ENCODE measurements at places on chromosomes 6 and 20.
A peak's percentile ranks its signal among the peaks of the same experiment; 100 is the strongest.

GRCh38 chr6:43948527-43949485 lies 178.4 kb downstream of the MRPL14 start:
- DNase-seq: peak; percentile 78

DNA sequence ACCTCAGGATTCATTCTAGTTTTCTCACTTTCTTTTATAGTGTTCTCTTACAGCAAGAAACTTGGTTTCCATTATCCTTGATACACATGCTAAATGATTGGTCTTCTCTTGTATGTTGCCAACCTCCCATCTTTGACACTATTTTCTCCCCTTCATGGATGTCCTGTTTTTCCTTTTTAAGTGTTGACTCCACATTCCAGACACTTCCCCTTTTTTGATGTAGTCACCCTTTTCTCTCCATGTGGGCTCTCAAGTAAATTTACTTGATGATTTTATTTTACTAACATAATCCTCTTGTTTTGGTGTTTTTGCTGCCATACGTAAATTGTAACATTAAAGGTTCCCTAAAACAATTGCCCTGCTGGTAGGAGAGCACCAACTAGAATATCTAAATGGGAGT lies 148.1 kb downstream of the ZFAND3 start:
- no peak for DNase-seq

DNA sequence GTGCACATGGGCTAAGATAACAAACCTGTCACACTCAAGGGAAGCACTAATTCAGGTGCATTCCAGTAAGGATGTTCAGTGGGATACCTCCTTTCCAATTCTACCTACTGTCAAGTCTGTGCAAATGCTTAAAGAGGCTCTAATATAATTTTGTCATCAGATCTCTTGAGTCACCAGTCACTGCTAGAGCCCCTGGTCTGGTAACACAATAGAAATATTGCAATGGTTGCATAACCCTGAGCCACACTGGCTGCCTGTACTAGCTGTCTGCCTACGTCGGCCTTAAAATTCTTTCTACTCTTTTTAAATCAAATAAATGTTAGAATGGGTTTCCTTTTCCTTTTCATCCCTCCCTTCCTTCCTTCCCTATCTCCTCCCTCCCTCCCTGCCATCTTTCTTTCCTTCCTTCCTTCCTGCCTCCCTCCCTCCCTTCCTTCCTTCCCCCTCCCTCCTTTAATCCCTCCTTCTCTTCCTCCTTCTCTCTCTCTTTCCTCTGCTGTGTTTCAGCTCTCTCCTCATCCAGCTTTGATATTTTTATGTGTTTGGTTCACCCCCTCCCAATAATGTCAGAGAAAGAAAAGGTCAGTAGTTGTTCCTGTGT lies 28.1 kb upstream of the OLIG3 start:
- peak; percentile 12 for DNase-seq

GRCh38 chr20:58906894-58907293 lies 54.4 kb downstream of the GNAS start:
- peak; percentile 88 for DNase-seq

DNA sequence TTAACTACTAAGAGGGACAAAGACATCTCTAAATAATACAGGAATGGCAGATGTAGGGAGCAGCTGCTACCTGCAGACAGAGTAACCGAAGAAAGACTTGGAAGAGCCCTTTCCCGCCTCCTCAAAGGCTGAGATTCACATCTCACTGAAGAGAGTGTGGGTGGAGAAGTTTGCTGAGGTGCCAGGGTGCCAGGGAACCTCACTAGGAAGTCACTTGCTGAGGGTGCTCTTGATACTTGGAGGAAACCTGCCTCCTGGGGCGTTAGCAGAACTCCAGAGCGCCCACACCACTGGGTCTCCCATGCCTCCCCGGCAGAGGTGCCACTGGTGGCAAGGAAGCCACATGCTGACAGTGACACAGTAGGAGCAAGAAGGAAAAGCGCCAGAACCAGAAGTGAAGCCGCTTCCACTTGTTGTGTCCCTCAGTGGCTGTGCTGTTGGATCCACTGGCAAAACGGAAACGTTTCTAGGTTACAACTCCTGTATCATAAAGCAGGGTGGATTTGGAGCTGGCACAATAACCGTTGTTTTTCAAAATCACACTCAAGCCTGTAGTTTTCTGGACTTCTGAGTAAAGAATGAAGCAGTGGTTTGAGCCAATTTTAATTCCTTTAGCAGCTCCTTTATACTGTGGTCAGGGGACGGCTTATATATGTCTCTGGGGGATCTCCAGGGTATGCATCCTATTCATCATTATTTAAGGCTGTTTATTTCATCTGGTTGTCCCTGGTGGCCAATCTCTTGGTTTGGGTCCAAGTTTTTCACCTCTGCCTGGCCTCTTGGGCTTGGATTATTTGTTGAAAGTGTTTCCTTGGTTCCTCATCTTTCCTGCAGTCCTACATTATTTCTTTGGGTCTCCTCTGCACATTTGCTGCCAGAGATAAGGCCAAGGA lies 64.5 kb downstream of the CDC5L start:
- DNase-seq: peak; percentile 23

DNA sequence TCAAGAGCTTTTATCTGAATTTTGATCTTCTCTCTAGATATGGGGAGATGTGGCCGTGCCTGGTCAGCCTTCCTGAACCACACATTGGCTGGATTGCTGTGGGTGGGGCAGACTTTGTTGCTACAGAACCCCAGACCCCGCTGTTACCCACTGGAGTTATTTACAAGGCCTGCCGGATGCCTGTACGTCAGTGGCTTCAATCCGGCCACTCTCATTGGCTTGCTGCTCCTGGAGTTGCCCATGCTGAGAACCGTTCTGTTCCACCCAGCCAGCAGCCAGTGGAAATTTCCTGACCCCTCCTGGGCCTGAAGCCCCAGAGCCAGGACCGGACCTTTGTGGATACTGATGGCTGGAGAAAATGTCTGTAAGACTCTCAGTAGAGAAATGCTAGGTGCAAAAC lies 101.9 kb downstream of the TFAP2C start:
- no peak for DNase-seq

- peak; percentile 36 for DNase-seq
These were observed 1326.3 kb upstream of the GJE1 start for GRCh38 chr6:140806431-140806830.

- no peak for DNase-seq
These were observed 76.8 kb downstream of the MAFB start for GRCh38 chr20:40612247-40612646.

DNA sequence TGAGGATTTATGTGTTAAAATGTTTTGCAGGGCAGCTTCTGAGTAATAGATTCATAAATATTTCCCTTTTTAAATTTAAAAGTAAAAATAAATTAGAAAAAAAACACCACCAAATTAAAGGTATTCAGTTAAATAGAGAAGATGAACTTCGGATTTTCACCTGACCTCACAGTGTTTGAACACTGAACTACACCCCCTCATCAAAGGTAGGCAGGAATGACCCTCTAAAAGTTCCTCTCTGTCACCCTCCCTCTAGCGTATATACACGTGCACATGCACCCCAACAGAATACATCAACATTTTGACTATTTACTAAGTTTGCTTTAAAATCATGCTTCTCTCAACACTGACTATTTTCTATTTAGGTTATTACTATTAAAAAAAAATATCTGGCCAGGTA lies 528.3 kb downstream of the QKI start:
- no peak for DNase-seq

GRCh38 chr20:61118429-61119224 lies 133.4 kb upstream of the CDH4 start:
- DNase-seq: peak; percentile 61

GRCh38 chr6:168507297-168507696 lies 66.3 kb downstream of the SMOC2 start:
- DNase-seq: no peak

DNA sequence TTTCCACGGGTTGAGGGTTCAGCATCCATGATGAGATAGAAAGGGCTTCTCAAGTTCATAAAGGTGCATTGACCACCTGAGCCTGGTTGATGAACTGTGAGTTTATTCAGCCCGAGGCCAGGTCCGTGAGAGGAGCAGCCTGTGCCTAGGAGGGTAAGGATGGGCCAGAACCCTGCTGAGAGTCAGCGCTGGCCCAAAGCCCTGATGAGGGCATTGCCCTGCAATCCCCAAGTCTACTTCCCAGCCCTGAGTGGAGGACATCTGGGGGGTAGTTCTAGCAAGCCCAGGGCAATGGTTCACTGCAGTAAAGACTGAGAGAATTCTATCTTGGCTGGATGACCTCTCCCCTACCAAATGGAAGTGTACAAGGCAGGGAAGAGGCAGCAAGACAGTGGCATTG lies 123.3 kb upstream of the NXT1 start:
- no peak for DNase-seq

- no peak for DNase-seq
These were observed 241.6 kb downstream of the PTPRK start for GRCh38 chr6:128278836-128279235.

DNA sequence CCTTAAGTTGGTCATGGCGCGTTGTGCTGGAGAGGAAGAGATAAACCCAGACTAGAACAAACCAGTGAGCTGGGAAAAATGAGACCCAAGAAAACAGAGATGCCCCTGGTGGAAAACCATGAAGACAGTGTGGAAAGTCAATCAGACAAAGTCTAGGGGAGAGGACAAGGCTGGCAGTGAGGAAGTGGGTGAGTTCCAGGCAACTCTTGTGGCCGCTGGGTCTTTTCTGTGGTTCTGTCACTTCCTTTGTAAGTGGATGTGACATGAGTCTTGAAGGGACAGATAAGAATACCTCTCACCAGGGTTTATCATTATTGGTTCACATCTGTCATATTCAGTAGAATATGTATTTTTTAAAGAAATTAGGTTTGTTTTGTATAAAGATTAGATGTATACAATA lies 738.4 kb downstream of the DHX35 start:
- no peak for DNase-seq

DNA sequence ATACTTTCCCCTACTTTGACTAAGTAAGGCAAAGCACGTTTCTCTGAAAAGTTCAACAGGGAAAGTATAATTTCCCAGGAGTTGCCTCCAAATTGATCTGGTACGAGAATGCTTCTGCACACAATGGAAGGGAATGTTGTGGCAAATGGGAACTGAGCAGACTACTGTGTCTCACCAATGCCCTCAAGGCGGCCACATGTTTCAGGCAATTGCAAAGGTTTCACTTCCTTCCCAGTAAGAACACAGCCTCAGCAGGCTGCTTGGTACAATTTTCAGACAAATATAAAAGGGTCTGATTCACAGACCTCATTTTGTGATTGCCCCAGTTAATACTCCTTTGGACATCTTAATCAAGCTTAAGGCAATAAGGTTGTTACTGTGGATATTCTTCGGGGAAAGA lies 71.2 kb downstream of the KIAA0319 start:
- peak; percentile 26 for DNase-seq

- no peak for DNase-seq
These were observed 36.0 kb downstream of the ZNF311 start for GRCh38 chr6:28969129-28969528.

GRCh38 chr6:9711365-9711764 lies 703.5 kb downstream of the TFAP2A start:
- DNase-seq: no peak

DNA sequence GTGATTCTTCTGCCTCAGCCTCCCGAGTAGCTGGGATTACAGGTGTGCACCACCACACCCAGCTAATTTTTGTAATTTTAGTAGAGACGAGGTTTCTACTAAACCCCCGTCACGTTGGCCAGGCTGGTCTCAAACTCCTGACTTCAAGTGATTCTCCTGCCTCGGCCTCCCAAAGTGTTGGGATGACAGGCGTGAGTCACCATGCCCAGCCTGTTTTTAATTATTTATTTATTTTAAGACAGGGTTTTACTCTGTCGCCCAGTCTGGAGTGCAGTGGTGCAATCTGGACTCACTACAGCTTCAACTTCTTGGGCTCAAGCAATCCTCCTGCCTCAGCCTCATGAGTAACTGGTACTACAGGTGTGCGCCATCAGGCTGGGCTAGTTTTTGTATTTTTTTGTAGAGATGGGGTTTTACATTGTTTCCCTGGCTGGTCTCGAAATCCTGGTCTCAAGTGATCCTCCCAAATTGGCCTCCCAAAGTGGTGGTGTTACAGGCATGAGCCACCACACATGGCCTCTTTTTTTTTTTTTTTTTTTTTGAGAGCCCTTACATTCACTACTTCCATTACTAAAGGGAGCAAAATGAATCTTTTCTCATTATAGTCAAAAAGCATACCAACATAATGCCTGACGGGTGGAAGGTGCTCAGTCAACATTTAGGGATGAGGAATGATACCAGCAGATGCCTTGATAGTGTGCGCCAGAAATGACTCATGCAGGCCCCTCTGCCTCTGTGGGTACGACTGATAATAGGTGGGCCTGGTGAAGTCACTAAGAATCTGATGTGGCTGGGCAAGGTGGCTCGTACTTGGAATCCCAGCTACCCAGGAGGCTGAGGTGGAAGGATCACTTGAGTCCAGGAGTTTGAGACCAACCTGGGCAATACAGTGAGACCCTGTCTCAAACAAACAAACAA lies 17.8 kb upstream of the RALGAPB start:
- DNase-seq: no peak

DNA sequence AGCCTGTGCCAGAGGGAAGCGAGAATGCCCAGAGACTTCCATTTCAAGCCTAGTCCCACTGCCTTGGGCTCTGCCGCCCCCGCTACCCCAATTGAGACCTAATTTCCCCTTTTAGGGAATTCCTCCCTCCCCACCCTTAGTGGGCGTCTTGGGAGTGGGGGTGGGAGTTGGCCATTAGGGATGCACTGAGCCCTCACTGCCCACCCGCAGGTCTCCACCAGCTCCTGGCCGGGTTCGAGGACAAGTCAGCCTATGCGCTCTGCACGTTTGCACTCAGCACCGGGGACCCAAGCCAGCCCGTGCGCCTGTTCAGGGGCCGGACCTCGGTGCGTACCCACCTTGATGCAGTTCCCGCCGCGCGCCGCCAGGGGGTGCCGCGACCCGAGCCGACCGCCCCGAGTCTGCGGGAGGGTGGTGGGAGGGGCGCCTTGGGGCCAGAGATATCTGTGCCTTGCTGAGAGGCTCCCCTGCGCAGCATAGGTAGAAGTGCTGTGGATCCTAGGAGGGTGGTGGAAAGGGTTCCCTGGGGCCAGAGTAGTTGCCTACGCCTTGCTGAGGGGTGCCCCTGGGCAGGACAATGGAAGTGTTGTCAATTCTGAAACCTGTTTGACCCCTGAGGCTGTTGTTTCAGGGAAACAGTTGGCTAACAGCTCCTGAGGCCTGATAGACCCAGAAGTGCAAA lies 9.2 kb downstream of the ITPA start:
- no peak for DNase-seq

DNA sequence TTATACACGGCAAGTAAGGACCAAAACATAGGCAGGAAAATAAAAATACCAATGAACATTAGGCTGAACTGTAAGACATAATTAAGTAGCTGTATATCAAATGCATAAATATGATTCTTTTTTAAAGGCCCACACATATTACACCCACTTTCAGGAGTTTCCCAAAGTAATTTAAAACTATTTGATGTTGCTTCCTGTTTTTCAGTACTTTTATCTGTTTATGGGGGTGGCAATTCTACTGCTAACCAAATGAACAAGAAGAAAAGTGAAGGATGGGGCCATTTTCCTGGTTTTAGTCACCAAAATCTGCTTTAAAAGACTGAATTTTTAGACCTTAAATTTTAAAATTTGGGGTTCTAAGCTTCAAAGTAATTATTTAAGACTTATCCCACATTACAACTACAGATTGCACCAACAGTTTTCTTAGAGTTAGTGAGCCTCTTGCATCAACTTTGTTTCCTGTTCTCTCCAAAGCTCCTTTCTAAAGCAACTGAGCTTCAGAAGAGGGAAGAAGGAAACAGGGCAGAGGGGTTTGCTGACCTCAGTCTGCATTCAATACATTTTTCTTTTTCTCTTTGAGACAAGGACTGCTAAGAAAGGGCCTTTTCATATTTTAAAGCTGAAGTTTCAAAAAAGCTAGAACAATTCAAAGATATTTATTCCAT lies 191.0 kb downstream of the BACH2 start:
- DNase-seq: no peak

- DNase-seq: no peak
These were observed 214.9 kb upstream of the RNF217 start for GRCh38 chr6:124747349-124747748.
